ENCODE measurements at places on chromosomes 16 and 17.

DNA sequence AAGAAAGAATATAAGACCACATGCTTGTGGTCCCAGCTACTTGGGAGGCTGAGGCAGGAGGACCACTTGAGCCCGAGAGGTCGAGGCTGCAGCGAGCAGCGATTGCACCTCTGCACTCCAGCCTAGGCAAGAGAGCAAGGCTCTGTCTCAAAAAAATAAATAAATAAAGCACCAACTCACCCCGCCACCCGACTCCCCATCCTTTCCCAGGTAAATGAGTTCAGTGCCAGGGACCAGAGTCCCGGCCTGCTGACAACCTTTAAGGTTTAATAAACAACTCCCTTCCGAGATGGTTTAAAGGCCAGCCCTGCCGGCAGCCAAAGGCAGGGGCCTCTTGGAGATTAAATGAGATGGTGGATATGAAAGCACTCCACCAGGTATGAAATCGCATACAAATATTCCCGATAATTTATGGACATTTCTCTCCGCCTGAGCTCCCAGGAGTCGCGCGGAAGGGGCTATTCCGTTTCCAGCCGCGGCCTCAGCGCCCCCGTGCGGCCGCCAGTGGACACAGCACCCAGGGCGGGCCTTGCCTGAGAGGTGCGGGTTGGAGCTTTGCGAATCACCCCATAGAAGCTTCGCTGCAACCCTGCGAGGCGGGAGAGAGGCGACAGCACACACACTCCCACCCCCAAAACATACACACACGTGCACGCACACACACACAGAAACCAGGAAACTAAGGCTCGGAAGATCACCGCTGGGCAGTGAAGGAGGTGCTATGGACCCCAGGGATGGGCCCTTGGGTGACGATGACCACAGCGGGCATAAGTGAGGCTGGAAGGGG, 4.0 kb upstream of the RPL38 start:
- DNase-seq: no peak

DNA sequence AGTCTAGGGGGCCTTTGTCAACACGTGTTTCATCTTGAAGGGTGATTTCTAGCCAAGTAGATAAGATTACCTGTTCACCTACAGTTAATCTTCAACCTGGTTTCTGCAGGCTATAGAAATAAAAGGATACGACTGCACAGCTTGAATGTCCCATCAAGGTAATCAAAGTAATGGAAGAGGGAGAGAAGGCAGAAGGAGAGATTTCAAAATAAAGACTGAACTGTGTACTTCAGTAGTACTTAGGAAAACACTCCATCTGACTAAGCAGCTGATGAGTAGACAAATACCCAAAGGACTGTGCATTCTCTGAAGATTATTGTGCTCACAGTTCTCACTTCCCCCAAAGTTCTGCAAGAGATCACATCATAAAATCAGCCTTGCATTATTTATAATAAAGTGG, 5.8 kb upstream of the RFFL start:
- no peak for DNase-seq

GRCh38 chr16:82999711-83000110, 372.9 kb downstream of the CDH13 start:
- DNase-seq: no peak

DNA sequence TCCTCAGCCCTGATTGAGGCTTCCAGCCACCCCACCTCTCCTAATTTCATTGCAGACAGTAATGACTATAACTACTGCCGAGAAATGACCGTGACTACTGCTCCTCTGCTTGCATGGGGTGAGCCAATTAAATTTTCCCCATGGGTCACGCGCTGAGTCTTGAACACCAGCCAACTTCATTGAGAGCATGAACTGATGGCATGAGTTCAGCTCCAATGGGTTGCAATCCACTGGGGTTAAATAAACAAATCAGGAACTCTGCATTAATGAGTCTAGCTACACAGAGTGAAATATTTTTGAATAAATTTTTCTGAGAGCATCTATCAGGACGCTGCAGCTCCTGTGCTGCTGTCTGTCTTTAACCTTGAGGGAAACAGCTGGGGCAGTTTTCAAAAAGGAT, 61.6 kb upstream of the CLEC3A start:
- no peak for DNase-seq

- no peak for DNase-seq
These were observed 1.7 kb downstream of the TMC6 start for GRCh38 chr17:78126895-78127238.

GRCh38 chr17:79752175-79752574, 21.4 kb downstream of the ENPP7 start:
- DNase-seq: no peak

- no peak for DNase-seq
These were observed 263.7 kb downstream of the MAP2K6 start for GRCh38 chr17:69678206-69678605.

DNA sequence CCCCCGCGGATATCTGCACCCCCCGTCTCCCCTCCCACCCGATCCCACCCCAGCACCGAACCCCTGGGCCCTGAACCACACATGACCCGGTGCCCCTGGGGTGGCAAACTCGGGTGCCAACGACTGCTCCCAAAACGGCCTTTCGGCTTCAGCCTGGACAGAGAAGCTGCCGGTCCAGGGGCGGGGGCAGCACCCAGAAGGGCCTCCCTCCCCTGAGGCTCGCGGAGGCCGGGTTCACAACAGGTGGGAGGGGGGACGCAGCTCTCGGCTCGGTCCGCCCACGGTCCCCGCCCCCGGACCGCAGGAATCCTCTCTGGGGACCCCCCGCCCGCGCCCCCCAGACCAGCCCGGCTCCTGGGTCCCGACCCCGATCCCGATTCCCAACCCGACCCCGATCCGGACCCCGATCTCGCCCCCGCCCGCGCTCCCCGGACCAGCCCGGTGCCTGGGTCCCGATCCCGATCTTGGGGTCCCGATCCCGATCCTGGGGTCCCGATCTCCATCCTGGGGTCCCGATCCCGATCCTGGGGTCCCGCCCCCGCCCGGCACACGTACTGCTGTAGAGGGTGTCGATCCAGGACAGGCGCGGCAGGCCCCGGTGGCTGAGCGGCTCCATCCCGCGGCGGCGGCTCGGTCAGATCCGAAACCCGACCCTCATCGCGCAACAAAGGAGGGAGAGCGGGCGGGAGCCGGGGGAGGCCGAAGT, 516 bp downstream of the ABR start:
- DNase-seq: no peak

DNA sequence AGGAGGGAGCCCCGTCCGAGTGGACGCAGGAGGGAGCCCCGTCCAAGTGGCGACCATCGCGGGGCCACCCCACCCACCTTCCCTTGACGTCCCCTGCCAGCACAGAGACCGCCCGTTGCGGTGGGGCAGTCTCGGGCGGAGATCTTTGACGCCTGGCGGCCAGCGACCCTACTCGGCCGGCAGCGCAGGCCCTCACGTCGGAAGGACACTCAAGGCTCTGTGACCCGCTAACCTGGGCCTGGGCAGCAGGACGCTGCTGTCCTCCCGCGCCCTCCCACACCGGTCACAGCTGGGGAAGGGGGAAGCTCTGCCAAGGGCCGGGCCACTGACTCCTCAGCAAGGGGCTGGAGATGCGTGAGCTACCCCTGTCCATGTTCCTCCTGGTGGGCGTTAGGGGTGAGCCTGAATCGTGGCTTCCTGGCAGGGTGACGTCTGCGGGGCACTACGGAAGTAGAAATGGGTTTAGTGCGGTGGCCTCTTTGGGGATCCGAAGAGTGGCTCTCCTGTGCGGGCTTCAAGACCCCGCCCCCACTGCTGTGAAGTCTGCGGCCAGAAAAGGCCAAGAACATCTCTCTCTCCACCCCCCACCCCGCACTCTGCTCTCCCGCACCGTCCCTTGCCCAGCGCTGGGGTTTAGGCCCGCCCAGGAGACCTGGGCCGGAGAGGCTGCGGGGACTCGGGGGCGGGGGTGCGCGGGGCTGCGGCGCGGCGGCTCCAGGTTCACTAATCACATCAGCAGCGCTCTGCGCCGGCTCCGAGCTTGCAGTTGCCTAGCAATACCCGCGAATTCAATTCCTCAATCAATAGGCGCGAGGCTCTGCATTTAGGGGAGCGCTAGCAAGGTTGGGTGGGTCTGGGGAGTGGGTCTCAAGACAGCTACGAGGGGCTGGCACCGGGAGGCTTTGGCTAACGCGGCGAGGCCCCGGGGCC, 5.8 kb downstream of the CBX8 start:
- DNase-seq: no peak

GRCh38 chr16:85891033-85891775, 7.8 kb upstream of the IRF8 start:
- no peak for DNase-seq

DNA sequence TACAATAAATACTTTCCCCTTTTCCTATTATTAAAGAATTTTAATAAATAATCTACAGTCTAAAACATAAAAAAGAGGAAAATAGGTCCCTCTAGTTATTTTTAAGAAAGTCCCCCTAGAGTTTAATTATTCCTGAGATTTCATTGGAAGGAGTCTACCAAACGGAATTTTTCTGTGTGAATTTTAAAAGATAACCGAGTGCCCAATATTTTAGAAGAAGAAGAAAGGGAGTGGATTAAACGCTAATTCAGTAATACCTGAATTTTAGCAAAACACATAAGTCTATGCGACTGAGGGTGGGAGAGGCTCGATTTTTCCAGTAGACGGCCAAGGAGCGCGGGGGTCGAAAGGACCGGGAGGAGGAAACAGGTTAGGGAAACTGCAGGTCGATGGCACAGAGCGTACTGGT, 2.2 kb downstream of the HOXB2 start:
- no peak for DNase-seq

GRCh38 chr16:27302126-27302525, 11.6 kb upstream of the IL4R start:
- no peak for DNase-seq

- DNase-seq: no peak
These were observed 3.3 kb downstream of the ZNF652 start for GRCh38 chr17:49358641-49359247.

DNA sequence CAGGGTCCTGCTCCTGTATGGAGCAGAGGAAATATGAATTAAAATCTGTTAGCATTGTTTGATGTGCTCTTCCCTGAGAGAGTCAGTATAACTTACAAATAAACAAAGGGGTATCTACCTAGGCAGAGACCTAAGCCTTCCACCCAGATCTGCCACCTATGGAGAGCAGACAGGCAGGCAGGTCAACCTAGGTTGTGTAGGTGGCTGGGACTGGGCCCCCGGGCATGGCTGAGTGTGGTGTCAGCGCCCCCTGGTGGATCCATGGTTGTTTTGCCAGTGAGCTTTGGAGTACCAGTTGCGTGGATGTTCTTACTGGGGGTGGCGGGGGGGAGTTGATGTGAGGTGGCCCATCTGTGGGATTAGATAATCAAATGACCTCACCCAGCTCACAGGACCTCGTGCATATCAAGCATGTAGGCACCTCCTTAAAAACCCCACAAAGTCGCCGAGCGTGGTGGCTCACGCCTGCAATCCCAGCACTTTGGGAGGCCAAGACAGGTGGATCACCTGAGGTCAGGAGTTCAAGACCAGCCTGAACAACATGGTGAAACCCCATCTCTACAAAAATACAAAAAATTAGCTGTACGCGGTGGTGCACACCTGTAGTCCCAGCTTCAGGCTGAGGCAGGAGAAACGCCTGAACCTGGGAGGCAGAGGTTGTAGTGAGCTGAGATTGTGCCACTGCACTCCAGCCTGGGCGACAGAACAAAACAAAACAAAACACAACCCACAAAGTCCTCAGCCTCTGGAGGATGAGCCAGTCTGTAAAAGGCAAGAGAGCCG, 17.6 kb downstream of the DUS2 start:
- no peak for DNase-seq

DNA sequence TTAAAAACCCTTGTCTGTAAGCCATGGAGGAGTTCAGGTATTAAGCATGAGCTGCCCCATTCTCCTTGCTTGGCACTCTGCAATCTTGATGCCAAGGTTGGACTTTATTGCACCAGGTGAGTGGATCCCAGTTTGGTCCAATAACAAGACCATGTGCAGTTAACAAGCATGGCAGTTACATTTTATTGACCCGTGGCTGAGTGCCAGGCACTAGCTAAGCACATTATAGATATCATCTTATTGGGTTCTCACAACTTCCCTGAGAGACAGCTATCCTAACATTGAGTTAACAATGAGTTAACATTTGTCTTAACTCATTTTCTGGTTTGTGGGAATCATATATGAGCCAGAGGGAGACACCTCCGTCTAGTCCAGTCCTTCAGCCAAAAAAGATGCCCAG, 21.8 kb downstream of the LYRM9 start:
- no peak for DNase-seq

GRCh38 chr17:40561871-40562611, 3.2 kb downstream of the CCR7 start:
- DNase-seq: no peak

- DNase-seq: no peak
These were observed 105.8 kb upstream of the PMFBP1 start for GRCh38 chr16:72277749-72278148.

DNA sequence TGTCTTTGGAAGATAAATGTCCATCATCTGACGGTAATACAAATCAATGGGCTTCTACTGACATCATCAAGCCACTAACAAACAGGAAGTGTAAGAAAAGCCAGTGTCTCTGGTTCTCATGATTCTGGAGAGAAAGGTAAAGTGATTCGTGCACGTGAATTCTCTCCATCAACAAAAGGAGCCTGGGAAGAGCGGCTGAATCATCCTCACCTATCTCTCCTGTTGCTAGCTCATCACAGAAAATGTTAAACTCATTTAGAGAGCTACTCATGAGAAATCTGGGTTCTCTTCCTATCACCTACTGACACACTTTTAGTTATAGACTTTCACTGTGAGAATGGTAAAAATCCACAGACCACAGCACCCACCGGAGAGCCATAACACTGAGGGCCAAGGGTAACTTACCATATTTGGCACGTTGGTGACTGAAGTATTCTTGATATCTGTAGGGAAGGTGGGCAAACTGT, 70.3 kb downstream of the CREBBP start:
- no peak for DNase-seq

GRCh38 chr17:45948498-45948880, 50.6 kb upstream of the STH start:
- no peak for DNase-seq

GRCh38 chr17:1201132-1201702, 21.4 kb upstream of the ABR start:
- no peak for DNase-seq

- DNase-seq: no peak
These were observed 304.7 kb downstream of the ZFHX3 start for GRCh38 chr16:72743011-72743761.

Data from smooth muscle cell of the brain vasculature (primary cell).